ENCODE measurements at places on chromosomes 3 and 15.

GRCh38 chr3:9715136-9715535, 11.5 kb downstream of the CPNE9 start:
- no peak for DNase-seq

- no peak for DNase-seq
Observed at GRCh38 chr15:85129881-85130280, 148.2 kb downstream of the PDE8A start.

GRCh38 chr3:62229908-62230307, 143.4 kb downstream of the FEZF2 start:
- no peak for DNase-seq

DNA sequence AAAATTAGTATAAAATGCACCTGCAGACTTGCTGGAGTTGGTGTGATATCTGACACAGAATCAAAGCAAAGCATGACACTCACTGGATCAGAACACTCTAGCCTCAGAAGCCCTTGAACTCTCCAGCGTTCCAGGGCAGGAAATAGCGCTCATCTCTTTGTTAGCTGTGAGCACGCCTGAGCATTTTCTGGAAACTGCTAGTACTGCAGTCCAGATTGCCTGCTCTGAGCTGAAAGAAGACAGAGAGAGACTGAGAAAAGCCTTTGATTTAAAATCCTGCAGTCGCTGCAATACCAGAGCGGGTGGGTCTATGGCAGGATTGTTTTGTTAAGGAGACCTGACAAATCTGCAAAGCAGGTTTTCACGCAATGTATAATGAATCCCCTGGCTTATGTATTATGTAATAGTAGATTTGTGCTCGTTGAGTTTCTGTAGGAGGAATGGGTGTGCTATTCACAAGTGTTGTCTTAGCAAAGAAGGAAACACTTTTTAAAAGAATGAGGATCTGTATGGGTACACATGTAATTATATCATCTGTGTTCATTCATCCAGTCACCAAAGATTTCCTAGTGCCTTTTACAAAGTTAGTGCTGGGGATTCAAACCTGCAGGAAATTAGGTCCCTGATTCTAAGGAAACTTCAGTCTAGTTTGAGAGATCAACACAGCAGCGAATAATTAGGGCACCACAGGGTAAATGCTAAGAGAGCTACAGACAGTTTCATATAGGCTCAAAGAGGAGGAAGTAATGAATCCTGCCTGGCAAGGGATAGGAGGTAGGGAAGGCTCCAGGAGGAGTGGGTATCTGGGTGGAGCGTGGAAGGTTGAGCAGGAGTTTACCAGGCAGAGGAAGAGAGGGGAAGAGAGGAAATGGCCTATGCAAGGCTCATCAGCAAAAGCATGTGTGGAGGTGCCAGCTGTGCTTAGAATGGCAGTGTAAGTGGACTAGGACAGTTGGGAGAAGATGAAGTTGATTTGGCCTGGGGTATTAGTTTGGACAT, 26.1 kb upstream of the MGLL start:
- no peak for DNase-seq

GRCh38 chr3:98545940-98546339, 14.2 kb downstream of the GPR15 start:
- DNase-seq = no peak

DNA sequence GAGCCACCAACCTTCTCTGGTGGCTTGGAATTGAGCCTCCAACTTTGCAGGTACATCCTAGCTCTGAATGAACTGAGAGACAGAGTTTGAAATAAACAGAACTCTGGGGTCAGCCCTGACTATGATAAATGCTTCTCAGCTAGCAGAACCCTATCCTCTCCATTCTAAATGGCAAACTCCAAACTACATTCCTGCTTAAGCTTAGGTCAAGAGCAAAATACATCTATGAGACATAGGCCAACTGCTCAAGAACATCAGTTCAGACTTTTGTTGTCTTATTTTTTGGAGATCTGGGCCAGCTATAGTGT, 1.5 kb upstream of the SH3BP5 start:
- DNase-seq = no peak

DNA sequence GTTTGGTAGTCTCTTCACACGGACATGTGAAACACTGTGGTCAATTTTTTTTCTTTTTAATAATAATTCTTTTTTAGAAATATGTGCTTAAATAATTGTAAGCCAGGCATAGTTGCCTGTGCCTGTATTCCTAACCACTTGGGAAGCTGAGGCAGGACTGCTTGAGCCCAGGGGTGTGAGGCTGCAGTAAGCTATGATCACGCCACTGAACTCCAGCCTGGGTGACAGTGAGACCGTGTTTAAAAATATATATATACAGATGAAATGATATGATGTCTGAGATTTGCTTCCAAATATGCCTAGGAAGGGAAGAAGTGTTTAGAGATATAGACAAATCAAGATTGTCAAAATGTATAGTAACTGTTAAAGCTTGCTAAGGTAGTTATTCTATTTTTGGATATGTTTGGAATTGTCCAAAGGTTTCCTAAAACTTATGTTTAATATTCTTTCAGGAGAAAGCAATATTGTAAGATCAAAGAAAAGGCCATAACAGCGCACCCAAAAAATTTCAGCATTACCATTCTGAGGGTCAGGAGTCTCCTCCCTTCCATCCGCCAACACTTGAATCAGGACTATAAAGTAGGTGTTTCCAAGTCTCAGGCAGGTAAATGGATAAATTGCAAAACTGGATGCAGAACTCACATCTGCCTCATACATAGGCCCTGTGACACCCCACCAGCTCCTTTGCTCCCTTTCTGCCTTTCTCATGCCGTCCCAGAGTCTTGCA, 532 bp upstream of the SELENOT start:
- no peak for DNase-seq

- no peak for DNase-seq
Observed at GRCh38 chr15:92243227-92243626, 150.5 kb upstream of the ST8SIA2 start.

GRCh38 chr3:9862391-9863057, 17.5 kb downstream of the CIDEC start:
- no peak for DNase-seq

DNA sequence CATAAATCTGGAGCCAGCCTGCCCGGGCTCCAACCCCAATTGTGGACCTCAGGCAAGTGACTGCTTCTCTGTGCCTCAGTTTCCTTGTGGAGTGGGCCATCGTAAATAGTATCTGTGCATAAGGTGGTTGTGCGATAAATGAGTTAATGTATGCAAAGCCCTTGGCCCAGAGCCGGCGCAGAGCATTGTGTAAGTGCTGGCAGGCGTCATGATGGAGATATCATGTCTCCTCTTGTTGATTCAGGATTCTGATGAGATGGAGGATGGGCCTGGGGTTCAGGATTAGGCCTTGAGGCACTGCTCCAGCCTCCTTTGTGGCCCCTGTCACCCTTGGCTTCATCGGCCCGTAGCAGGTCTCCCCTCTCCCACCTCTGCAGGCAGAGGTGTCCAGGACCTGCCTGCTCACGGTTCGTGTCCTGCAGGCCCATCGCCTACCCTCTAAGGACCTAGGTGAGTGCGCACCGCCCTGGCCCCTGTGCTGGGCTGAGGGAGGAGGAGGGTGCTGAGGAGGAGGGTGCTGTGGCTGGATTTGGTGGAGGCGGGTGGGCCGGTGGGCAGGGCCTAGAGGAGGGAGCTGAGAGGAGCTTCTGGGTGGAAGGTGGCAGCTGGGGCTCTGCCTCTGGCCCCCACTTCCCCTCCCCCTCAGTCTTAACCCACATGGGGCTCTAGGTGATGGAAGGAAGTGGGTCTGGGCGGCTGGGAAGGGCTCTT, 1.3 kb downstream of the PLA2G4B start:
- no peak for DNase-seq

DNA sequence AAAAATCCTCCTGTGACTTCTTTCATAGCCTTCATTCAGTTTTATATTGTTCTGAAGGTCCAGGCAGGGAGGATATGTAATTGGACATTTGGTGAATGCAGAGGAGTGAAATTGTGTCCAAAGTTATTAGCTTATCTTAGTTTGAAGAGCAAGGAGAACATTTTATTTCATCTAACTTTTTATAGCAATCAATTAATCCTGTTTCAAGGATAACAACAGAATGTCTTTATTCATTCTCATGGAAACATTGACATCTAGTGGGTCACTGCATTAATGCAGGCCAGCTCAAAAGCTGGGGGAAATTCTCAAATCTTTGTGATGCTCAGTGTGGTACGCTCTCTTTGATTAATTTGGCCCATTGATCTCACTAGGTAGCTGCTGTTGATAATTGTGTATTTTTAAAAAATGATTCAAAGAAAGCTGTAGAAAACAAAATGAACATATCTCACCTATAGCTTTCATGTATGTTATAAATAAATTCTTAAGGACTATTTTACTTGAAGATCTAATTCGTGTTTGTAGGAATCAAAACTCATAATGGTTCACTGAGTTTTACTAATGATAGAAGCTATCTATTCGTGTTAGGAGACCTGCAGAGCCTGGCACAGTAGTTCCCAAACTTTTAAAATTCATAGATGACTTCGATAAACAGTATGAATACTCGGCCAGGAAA, 150.8 kb upstream of the KCNMB2 start:
- no peak for DNase-seq

- DNase-seq = no peak
Observed at GRCh38 chr3:158983216-158984099, 181.6 kb downstream of the MFSD1 start.

- no peak for DNase-seq
Observed at GRCh38 chr15:62241135-62241770, 76.2 kb upstream of the C2CD4B start.

DNA sequence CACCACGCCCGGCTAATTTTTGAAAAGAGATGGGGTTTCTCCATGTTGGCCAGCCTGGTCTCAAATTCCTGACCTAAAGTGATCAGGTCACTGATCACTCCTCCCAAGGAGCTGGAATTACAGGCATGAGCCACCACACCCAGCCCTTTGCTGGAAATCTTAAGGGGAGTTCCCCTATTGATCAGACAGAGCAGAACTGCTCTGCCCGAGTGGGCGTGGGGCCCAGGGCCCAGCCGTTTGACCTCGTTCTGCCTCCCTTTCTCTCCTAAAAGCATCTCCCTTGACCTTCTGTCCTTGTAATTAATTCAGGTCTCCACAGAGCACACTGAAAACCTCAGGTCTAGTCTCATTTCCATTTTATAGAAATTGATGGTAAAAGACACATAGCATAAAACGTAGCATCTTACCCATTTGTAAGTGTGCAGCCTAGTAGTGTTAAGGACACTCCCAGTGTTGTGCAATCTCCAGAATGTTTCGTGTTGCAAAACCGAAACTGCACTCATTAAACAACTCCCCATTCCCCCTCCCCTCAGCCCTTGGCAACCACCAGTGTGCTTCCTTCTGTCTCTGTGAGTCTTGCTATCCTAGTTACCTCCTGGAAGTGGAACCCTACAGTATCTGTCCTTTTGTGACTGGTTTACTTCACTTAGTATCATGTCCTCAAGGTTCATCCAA, 89.3 kb downstream of the SLCO3A1 start:
- peak; percentile 72 for DNase-seq

- no peak for DNase-seq
Observed at GRCh38 chr3:106172780-106173179, 304.0 kb upstream of the CBLB start.

DNA sequence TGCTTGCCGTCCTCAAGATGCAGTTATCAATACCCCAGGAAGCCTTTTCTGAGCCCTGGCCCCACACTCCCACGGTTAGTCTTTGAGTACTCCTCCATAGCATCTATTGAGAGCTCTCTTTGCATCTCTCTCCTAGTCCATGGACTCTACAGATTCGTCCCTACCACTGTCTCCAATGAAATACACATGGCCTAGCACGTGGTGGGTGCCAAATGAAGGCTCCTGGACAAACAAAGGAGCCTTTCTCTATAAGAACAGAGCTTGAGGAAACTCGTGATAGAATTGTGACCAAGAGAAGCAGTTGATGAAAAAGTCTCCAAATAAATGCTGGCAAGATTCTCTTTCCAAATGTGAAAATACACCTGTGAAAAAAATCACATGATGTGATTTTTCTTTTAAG, 166.1 kb downstream of the GABRG3 start:
- no peak for DNase-seq

DNA sequence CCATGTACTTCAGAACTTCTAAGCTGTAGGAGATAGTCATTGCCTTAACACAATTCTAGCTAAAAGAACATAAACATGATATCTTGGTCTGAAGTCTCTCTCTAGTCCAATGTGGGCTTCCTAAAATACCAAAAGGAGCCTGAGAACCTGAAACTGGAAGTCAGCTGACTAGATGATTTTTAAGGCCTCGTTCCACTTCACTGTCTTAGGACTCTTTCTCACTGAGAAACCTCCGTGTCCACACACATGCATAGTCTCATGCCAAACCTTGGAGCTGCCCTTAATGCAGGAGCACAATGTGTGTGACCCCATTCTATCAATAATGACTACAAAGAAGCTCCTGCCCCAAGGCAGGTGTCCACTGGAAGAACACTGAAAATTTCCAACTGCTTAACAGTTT, 87.7 kb downstream of the ETFA start:
- DNase-seq = no peak

DNA sequence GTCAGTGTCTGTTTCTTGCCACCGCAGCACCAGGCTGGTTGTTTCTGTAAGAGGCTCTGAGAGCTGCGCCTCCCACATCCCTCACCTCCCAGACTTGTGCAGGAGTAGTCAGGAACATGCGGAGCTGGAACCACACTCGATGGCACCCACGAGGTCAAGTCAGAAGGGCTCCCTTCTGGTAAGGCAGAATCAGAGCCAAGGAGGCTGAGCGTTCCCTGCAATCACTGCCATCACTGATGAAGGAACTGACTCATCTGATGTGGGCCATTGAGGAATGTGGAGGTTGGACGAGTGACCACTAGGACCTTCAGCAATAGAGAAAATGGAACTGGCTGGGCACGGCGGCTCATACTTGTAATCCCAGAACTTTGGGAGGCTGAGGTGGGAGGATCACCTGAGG, 35.7 kb upstream of the BLM start:
- DNase-seq = peak; percentile 49

- peak; percentile 10 for DNase-seq
Observed at GRCh38 chr3:174547801-174548435, 311.2 kb upstream of the NAALADL2 start.

DNA sequence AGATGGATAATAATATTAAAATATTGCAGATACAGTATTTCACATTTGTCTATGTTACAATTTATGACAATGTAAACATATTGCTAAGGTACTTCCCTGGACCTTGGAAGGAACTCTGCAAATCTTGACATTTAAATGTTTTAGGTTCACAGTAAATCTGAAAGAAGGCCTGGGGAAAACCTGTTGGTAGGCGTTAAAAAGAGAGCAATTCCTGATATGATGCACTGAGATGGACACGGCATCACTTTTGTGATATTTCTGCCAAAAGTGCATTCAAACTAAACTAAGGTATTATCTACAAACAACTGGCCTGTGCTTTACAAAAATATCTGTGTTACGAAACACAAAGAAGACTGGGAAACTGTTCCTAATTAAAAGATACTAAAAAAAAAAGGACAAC, 6.1 kb upstream of the TP63 start:
- no peak for DNase-seq

DNA sequence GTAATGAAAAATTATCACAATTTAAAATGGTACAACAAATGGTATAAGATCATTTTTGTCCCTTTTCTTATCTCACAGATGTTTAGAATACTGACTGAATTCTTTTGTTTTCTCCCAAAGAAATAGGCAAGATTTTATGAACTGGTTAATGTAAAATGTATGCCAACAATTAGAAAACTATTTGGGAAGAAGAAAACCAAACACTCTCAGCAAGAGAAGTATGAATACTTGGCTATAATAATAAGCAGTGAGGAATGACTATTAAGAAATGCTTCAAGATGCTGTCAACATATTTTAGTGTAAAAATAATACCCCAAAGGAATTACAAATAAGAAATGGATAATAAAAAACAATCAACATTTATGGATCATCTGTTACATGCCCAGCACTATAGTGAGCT, 18.5 kb downstream of the SHQ1 start:
- DNase-seq = no peak
